ENCODE measurements at places on chromosomes 5 and 9. TPM values are rescaled to one million over a fixed set of nuclear protein-coding genes. Genes with fewer than 3 reads are reported as not detected.
A peak's percentile ranks its signal among the peaks of the same experiment; 100 is the strongest.

DNA sequence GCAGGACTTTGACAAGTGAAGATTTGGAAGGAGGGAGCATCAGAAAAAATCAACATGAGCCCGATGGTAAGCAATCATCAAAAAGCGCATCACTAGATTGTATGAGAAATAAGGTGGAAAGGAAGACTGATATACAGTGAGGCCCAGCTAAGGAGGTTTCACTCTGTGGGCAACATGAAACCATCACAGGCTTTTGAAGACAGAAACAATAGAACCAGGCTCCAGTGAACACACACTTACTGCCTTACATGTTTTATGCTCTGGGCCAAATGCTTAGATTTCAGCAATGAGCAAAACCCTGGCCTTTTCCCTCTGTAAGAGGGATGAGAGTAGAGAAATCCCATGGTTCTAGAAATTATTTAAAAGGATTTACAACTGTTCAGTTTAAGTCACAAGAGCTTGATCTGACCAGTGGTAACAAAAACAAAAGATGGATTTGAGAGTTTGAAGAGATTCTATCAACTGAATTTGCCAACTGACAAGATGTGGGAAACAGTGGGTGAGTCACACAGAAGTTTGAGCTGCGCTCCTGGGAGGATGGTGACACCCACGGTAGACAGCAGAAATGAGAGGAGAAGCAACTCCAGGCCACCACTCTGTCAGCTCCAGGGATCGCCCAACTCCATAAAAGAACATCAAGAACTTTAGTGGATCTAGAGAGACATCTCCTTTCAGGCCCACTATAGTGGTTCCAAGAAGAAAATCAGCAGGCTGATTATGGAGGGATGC, 261.8 kb downstream of the MCTP1 start:
- H3K36me3 ChIP-seq, result no peaks in the 10 kb centered on the region
- H3K4me1 ChIP-seq, result no peaks in the 10 kb centered on the region
- no peak overlapping the region for H3K4me3 ChIP-seq
- no peak overlapping the region for H3K27ac ChIP-seq
- DNase-seq, result no peak
- no peaks in the 10 kb centered on the region for H3K27me3 ChIP-seq

DNA sequence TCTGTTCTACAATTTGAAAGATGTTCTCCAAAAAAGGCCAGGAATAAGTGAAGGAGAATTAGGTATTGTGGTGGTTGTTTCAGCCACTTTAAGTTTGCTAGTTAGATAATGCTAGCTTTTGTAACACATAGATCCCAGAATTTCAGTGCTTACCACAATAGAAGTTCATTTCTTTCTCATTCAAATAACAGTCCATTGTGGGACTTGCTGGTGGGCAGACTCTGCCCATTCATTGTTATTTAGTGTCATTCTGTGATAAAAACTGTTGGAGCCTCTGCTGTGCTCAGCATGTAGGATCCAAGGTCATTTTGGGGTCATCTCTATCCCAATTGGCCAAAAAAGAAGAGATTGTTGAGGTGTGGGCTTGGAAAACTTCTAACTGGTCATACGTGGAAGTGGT, 106.8 kb downstream of the CCDC192 start:
- no peak for DNase-seq
- no peaks in the 10 kb centered on the region for H3K27me3 ChIP-seq
- H3K36me3 ChIP-seq, result no peaks in the 10 kb centered on the region
- no peak overlapping the region for H3K27ac ChIP-seq
- peaks cover 23% of the 10 kb centered on the region for H3K4me1 ChIP-seq
- no peak overlapping the region for H3K4me3 ChIP-seq

GRCh38 chr5:10595672-10596309, 31.9 kb downstream of the ANKRD33B start:
- no peaks in the 10 kb centered on the region for H3K27me3 ChIP-seq
- peak overlapping the region; percentile 70 for H3K27ac ChIP-seq
- H3K4me1 ChIP-seq, result peaks cover 11% of the 10 kb centered on the region

DNA sequence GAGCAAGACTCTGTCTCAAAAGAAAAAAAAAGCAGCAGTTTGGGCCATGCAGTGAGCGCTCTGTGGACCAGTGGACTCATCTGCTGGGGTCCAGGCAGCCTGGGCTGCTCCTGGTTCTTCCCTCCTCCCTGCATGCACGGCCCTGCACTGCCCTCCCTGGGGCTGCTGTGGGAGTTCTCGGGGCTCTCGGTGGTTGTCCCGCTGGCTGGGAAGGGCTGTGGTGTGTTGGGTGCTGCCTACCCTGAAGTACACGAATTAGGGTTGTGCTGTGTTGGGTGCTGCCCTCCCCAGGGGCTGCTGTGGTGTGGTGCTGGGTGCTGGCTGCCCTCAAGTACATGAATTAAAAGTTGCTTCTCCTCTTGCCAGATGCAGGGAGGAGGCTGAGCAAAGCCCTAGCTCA, 18.3 kb upstream of the CLPTM1L start:
- DNase-seq, result no peak
- no peak overlapping the region for H3K27ac ChIP-seq
- H3K4me3 ChIP-seq, result no peak overlapping the region
- no peaks in the 10 kb centered on the region for H3K36me3 ChIP-seq
- H3K27me3 ChIP-seq, result peaks cover 6% of the 10 kb centered on the region
- H3K4me1 ChIP-seq, result no peaks in the 10 kb centered on the region

ANKRD20A1 gene
- total RNA-seq, result 0.18 TPM
